HTR-8/SVneo (cell line): ENCODE measurements at places on chromosomes 12 and 14.

- DNase-seq, result no peak
Measured at GRCh38 chr14:70585231-70585630, 15.2 kb downstream of the MED6 start.

DNA sequence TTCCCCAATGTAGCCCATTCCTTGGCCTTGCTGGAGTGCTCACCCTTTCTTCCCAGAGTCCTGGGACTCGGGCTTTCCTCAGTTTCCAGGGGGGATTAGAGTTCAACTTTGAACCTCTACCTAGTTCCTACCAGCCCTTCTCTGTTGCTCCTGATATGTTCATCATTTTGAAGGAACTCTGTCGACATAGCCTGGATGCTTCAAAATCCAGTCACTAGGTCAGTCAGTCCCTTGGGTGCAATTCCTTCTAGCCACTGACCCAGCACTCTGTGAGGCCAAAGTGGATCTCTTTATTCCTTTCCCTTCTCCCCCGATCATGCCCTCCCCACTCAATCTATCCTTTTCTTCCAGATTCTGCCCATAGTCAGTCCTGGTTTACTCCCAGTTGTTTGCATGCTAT lies 72.3 kb upstream of the TMCC3 start:
- no peak for DNase-seq

DNA sequence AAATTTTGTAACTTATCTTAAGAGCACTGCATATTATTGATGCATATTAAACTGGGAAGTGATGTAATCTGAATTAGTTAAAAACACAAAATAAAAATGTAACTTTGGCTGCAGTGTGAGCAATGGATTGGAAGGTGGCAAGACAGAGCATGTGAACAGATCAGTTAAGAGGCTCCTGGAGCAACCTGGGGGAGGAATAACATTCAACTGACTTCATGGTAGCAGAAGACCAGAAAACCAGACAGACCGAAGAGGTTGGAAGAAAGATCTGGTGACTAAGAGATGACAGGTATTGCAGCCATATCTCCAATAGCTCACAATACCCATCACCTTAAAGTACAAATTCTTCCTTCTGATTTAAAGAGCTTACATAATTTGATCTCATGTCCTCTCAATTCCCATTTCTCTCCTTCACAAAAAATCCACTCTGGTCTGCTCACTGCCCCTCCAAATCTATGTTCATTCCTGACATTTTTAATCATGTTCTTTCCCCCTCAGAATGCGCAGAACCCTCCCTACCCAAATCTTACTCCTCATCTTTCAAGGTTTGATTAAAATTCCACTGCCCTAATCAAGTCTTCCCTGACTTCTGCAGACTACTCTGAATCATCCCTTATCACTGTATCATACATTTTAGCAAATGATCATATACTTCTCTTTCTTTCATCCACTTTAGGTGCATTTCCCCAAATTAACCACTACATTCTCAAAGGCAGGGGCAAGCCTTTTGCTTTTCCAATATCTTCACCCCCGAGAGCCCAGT lies 51.5 kb downstream of the DUSP16 start:
- DNase-seq, result no peak

GRCh38 chr14:20409226-20409625 lies 4.1 kb downstream of the TEP1 start:
- DNase-seq, result no peak

DNA sequence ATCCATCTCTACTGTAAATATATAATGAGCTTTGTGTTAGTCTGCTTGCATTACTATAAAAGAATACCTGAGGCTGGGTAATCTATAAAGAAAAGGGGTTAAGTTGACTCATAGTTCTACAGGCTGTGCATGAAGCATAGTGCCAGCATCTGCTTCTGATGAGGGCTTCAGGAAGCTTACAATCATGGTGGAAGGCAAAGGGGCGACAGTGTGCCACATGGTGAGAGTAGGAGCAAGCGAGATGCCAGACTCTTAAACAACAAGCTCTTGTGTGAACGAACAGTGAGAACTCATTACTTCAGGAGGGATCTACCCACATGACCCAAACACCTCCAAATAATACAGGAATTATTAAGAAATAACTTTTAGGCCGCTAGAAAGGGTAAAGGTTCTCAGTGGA lies 28.1 kb downstream of the APOBEC1 start:
- DNase-seq, result no peak

GRCh38 chr14:106792543-106792942 lies 1266.2 kb downstream of the TMEM121 start:
- DNase-seq, result no peak

DNA sequence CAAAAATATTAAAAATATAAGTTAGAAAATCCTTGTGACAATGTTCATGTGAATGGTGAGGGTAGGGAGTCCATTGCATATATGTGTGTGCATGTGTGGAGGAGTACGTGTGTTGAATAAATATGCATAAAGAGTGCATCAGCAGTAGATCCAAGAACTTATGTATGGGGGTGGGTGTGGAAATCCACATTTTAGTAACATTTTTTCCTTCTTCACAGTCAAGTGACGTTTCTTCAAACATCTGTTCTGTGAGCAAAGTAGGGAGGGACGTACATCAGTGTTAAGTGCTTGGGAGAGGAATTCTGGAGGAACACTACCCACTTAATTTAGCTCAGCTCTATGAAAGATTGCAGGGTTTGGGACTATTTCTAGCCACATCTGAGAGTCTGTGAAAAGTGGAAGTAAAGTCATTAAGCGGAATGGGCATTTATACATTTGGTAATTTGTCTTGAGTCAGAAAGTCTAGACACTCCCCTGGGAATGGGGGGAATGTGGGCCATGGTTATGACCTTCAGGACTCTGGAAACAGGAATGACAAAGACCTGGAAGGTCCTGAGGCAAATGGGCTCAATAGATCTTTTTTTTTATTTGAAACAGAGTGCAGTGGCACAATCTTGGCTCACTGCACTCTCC lies 156.4 kb upstream of the PLXNC1 start:
- no peak for DNase-seq

DNA sequence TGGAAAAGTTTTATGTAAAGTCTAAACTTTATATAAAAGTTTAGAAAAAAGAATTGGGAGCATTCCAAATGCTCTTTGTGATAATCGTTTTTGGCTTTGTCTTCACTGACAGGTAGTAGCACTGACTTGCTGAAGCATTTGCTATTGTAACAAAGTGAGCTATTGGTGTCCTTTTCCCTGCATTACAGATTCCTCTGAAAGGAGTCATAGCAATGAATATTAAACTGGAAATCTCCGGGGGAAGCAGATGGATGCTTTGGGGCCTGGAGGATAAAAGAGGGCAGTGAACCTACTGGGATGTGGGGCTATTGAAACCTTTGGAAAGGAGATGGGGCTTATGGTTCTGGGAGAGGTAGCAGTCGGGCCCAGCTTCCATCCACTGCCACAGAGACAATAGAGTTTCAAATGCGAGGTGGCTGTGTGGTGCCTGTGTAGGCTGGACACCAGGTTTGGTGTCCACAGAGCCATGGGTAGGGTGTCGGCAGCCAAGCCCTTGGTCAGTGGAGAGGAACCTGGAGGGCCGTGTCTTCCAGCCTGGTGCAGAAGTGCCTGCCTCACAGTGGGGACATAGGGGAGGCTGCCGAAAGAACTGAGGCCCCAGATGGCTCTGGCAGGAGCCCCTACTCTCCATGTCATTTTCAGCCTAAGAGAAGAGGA lies 10.1 kb downstream of the GSG1 start:
- peak; percentile 19 for DNase-seq
